ENCODE measurements at places on chromosomes 6 and 20.

DNA sequence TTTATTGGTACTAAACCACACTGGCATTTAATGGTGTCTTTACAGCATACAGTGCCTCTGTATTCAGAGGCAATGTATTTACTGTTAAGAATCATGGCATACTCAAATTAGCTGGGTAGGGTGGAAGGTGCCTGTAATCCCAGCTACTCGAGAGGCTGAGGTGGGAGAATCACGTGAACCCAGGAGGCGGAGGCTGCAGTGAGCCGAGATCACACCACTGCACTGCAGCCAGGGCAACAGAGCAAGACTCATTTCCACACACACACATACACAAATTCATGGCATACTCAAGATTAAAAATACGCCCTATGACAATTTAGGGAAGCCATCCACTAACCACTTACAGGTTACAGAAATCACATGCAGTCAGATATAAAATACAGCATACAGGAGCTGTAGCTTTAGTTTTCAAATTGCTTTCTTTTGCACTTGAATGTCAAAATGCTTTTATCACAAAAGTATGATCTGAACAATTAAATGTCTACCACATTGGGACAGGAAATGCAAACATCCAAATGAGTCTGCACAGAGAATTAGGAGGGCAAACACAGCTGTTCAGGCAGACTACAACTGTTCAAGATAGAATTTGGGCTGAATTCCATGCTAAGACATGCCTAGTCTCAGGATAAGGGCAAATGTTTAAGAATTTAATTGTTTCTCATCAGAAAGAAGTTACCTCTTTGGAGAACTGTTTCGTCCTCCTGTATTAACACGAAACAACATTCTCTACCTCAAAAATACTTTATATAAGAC is 36.4 kb downstream of the CSNK2A1 start:
- no peak for DNase-seq

DNA sequence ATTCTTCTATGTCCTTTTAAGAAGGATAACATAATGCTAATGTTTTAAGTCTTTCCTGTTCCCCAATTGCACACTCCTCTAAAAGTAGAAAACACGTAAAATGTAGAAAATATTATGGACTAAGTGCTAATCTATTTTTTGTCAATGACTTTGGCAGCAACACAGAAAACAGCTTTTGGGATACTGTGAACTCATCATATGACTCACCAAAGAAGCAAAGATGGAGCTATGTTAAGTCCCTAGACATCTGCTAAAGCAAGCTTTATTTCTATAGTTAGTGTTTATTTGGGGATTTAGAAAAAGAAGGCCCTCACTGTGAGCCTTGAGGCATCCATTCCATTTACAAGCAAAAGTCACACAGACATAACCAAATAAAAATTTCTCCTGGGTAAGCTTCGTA is 23.0 kb downstream of the OPN5 start:
- DNase-seq: no peak

DNA sequence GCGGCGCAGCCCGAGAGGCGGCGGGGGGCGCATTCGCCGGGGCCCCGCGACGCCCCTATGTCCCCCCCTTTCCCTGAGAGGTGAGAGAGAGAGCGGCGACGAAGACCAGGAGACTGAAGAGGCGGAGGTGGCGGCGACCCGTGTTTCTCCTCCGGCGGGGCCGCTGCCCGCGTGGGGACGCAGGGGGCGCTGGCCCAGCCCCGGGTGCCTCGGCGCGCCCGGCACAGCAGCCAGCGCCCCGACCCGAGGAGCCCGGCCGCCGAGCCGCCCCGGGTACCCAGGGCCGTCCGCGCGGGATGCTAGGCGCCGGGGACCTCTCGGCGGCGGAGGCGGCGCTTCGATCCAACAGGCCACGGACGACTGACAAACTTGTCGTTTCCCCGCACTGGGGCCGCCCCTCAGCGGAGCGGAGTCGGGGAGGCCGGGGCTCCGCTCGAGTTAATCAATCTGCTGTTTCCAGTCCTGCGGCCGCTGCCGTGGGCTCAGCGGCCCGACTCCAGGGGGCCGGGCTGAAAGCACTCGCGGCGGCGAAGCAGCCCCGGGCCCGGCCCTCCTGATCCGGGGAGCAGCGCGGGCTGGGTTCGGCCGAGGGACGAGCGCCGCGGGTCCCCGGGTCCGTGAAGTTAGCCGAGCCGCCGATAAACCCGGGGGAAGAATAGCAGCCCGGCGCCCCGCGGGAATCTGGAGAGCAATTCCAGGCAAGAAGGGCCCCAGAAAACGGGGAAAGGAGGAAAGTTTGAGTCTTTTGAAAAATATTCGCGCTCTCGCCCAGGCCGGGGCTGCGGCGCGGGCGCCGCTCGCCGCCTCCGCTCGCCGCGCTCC is 631 bp downstream of the MDGA1 start:
- peak; percentile 20 for DNase-seq

GRCh38 chr6:156824142-156824541 is 47.0 kb downstream of the ARID1B start:
- no peak for DNase-seq

- no peak for DNase-seq
Observed at GRCh38 chr6:150185732-150186117, 42.9 kb downstream of the PPP1R14C start.

DNA sequence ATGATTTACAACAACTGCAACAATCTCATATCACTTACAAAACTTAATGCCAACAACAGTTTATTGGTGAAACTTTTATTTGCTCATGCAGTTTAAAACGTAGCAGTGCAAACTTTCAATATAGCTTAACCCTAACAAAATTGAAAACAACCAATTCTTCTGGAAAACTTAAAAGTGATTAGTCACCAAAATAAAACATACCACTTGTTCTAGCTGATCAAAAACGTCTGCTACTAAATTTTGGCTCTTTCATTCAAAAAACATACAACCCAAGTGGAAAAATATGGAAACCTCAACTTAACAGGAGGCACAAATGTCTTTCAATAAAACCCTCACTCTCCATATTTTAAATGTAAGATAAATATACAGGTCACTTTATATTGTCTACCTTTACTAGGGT is 39.6 kb downstream of the COL12A1 start:
- no peak for DNase-seq

DNA sequence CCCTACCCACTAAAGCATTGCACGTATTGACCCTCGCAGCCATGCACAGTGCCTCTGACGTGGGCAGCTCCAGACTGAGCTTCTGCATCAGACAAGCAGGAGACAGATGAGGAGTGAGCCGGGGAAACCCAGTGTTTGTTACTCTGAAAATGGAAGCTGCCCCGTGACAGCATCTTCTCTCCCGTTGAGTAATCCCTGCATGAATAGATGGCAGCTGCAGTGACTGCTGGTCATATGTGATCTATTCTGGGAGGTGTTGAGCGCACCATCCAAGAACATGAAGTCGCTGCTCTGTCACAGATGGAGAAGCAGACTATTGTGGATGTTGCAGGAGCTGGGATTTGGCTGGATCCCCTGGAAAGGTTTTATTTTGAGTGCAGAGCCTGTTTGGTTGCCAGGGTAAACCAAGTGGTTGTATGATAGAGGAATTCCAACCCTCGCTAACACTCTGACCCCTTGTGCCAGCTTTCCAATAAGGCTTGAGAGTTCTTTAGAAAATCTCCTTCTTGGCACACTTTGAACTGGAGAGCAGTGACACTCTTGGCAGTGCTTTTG is 242.2 kb downstream of the NRN1 start:
- peak; percentile 4 for DNase-seq
